ENCODE measurements at places on chromosomes 4 and X.
A peak's percentile ranks its signal among the peaks of the same experiment; 100 is the strongest.

DNA sequence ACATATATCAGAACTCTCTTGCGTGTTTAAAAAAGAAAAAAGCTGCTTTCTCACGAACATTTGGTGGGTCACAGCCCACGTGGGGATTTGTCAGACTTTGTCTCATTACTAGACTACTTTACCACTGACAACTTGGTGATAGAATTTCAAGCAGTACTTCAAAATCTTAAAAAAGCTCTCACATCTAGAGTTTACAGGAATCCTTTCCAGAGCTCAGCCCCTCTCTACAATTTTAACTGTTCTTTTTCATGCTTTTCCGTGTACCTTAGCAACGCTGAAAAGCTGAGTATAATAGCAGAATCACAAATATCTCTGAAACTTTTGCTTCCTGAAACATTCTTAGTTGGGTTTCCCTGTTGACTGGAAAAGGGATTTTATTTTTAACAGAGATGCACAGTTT is 50.2 kb downstream of the SMAD1 start:
- no peak for DNase-seq

DNA sequence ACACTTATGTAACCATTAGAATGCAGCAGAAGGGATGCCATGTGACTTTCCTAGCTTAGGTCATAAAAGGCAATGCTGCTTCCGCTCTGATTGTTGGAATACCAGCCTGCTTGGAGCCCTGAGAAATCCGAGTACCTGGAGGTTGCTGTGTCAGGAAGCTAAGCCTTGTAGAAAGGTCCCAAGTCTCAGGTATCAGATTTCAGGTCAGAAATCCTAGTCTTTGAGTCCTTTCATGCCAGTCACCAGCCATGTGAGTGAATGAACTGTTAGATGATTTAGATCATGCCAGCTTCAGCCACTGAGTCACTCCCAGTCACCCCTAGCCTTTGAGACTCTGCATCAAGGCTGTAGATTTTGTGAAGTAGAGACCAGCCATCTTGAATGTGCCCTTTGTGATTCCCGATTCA is 23.5 kb downstream of the RAP1GDS1 start:
- peak; percentile 49 for DNase-seq

DNA sequence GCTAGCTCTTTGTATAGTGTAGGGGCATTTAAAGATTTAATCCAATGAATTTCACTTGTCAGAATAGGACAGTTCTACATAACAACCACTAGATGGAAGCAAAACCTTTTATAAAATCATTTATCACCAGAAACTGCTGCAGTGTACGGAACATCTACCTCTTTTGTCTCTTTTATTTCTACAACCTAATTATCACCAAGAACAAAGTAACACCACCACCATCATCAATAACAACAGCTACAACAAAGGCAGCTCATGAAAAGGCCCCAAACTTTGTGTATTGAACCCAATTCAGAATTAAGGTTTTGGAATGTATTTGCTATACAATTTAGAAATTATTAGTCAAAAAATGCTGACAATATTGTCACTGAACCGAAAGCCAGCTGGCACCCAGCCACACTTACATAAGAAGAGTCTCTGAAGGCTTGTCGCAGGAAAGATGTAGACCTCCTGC is 260.9 kb upstream of the RPS6KA3 start:
- peak; percentile 59 for DNase-seq

DNA sequence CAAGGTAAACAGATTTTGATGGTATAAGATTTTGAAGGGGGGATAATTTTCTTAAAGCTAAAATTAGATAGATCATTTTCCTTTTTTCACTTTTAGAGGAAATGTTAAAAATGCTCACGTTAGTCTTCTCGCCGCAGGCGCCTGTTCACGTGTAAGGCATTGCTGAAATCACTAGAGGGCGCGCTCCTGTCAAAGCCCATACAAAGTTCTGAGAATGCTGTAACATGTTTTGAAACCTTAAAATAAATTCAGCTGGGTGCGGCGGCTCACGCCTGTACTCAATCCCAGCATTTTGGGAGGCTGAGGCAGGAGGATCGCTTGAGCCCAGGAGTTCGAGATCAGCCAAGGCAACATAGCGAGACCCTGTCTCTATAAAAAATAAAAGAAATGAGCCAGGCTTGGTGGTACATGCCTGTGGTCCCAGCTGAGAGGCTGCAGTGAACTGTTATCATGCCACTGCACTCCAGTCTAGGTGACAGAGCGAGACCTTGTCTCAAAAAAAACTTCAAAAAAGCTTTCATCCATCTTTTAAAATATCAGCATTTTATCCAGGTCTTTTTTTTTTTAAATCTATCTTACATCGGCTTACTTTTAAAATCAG is 138.0 kb downstream of the RBMX2 start:
- DNase-seq = peak; percentile 36

- no peak for DNase-seq
These were observed 4.2 kb downstream of the MYL5 start for GRCh38 chr4:678331-679103.

- DNase-seq = no peak
These were observed 108.2 kb upstream of the ACSL4 start for GRCh38 chrX:109841257-109841656.

DNA sequence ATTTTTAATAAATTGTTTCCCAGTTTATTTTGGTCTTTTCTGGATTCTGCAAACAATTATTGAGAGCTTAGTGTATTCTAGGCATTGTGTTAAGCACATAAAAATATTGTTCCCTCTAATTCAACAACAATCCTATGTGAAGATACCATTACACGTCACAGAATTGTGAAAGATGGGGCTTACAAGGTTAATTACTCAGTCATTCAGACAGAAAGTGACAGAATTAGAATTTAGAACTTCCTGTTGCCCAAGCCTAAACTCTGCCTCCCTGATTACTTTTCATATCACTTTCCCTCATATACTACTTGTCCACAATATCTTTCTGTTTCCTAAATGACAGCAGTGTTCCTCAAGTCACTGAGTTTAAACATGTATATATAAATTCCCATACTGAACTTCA is 186.7 kb upstream of the VEGFC start:
- no peak for DNase-seq

- no peak for DNase-seq
These were observed 214.8 kb upstream of the RPL34 start for GRCh38 chr4:108405586-108405985.

DNA sequence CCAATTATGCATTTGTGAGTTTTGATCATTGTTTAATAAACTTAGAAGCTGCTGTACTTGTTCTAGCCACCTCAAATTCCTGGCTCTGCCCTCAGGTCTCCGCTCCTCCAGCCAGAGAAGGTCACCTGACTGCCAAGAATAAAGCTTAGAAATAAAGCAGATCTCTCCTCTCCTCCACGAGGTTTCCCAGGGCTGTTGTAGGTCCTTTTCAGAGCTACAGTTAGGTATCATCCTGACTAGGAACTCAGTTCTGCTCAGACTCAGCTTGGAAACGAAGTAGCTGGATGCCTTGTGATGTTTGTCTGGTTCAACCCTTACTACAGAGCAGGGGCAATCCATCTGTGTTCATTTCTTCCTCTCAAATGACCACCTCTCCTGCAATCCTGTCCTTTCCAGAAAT is 79.1 kb upstream of the RAPGEF2 start:
- no peak for DNase-seq

DNA sequence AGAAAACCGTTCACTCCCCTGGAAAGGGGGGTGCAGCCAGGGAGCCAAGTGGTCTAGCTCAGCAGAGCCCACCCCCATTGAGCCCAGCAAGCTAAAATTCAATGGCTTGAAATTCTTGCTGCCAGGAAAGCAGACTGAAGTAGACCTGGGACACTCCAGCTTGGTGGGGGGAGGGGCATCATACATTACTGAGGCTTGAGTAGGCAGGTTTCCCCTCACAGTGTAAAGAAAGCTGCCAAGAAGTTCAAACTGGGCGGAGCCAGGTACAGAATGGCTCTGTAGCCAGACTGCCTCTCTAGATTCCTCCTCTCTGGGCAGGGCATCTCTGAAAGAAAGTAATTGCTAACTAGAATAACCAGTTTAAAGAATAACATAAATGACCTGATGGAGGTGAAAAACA is 372.3 kb upstream of the F9 start:
- DNase-seq = no peak

- DNase-seq = peak; percentile 42
These were observed 52.5 kb downstream of the SYNPO2 start for GRCh38 chr4:118941149-118941548.

- DNase-seq = no peak
These were observed 330.5 kb downstream of the RAPGEF2 start for GRCh38 chr4:159433337-159433736.

DNA sequence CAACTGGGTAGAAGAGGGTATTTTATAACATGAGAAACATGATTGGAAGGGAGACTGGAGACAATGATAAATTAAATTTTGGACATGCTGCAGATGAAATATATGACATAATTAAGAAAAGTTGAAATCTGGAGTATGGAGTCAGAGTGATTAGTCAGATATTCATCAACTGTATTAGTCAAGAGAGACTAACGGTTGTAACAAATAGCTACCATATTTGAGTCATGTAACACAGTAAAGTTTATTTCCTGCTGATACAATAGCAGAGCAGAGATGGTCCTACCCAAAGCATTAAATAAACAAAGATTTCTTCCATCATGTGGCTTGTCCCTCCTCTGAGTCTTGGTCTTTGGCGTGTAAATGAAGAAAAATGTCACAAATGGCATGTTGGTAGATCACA is 321.3 kb downstream of the GALNTL6 start:
- no peak for DNase-seq

- no peak for DNase-seq
These were observed 91.1 kb upstream of the PGRMC2 start for GRCh38 chr4:128378668-128379067.

GRCh38 chrX:147602176-147602696 is 309.5 kb upstream of the FMR1 start:
- DNase-seq = peak; percentile 1

GRCh38 chr4:82789025-82789776 is 9.4 kb downstream of the SCD5 start:
- DNase-seq = no peak

GRCh38 chr4:154958621-154959358 is 177.7 kb downstream of the RBM46 start:
- DNase-seq = no peak

GRCh38 chrX:134013092-134013497 is 27.7 kb upstream of the GPC3 start:
- no peak for DNase-seq

DNA sequence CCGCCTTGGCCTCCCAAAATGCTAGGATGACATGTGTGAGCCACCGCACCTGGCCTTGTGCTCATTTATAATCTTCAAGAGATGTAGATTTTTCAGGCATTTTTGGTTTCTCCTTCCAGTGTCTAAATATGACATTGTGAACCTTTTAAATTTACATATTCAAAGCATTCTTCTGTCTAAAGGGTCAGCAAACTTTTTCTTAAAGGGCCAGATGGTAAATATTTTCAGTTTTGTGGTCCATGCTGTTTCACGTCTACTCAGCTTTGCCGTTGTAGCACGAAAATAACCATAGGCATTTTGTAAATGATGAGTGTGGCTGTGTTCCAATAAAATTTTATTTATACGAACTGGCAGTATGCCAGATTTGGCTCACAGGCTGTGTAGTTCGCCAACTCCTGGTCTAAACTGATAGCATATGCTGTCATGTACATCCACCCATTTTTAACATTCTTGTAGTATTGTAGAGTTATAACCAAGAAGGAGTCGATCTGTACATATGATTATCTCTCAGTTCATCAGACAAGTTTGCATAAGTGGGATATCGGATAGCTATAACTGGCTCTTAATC is 12.7 kb upstream of the GCNA start:
- DNase-seq = no peak

DNA sequence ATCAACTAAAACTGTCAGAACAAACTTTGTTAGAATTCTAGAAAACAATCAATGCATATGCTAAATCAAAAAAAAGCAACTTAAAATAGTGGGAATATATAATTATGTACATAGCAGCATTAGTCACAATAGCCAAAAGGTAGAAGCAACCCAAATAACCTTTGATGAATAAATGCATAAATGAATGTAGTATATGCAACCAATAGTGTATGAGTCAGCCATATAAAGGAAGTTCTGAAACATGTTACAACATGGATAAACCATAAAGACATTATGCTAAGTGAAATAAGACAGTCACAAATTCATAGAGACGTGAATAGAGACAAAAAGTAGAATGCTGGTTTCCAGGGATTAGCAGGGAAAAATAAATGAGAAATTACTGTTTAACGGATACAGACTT is 762.8 kb upstream of the INTU start:
- no peak for DNase-seq

Data from SJCRH30 (cell line).